A172 (cell line): ENCODE measurements at places on chromosomes 7 and 10. TPM values are rescaled to one million over a fixed set of nuclear protein-coding genes. Genes with fewer than 3 reads are reported as not detected.

DNA sequence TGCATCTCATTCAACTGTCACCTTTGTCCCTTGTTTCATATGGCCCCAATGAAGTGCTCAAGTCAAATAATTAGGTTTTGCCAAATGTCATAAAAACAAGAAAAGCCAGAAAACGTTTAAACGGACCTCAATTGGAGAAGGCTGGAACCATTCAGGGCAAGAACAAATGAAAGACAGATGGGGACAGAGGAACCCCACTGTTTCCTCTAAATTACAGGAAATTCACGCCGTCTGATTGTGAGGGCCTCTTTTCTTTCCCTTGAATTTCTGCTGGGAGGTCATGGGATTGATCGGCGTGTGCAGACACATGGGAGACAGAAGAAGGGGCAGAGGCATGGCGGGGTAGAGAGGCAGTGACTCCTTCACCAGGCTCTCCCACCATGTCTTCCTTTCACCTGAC is 656.4 kb downstream of the KCNMA1 start:
- no peak for DNase-seq

DNA sequence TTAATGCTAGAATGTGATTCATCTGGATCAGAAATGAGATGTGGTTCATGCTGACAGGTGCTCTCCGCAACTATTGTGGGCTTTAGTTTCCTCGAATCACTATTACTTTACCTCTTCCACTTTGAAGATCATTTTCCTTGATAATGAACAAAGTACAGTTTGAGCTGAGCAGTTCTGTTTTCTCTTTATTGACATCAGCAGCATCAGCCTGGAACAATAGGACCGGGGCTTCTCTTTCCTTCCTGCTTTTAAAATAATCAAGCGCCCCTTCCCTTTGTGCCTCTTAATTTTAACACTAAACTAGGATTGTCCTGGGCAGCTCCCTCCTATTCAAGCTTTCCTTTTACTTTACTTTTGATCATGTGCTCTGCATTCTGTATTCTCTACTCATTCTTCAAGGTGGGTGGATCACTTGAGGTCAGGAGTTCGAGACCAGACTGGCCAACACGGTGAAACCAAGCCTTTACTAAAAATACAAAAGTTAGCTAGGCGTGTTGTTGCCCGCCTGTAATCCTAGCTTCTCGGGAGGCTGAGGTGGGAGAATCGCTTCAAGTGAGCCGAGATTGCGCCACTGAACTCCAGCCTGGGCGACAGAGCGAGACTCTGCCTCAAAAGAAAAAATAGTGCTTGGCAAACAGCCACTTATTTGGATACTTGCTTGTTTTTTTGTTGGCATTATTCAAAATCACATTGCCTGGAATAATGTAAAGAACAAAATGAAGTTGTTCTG is 67.0 kb upstream of the RHEB start:
- DNase-seq = no peak

DNA sequence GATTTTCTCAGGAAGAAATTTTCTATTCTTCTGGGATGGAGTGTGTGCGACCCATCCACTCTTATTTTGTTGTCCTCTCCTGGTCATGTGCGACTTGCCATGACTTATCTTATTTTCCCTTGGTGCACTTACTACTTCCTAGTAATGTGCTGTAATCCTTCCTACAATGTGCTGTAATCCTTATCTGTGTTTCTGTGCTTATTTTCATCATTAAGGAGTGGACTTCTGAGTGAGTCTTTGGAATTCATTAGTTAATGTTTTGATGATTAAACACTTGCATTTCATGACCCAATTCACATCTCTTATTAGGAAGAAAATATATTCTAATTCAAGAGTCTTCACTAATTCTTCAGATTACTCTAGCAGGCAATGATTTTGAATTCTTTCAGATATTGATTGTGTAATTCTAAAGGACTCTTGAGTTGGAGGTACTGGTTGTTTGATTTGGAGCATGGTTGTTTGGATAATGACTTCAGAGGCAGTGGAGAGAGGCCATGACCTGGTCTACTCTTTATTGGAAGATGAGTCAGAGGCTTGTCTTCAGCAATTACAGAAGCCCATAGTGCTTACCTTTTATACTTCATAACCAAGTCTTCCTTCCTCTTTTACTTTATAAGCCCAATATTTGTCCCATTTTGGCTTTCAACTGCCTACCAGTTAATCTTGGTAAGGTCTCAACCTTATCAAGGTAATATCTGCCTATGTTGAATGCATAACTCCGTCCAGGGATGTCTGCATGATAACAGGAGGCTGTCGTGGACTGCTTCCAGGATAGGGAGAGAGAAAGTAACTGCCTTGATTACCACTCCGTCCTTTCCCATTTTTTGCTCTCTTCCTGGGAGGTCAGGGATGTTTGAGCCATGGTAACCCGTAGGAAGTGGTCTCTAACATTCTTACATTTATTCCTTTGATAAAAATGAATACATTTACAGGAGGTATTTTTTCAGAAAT is 278.3 kb upstream of the SP8 start:
- DNase-seq = peak; percentile 31

DNA sequence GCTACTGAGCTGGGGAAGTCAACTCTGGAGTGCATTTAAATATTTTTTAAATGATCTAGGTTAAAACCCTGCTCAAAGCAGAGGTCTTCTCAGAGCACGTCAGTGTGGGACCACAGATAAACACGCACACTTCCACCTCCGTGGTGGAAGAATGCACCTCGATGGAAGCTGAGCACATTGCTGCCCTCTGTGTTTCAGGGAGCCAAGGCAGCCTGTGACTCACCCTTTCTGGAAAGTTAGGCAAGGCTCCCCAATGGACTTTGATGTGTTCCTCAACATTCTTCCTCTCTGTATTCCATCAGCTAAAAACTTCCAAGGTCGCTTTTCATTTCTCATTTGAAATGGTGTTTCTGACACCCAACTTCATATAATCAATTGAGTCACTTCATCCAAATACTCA is 170.8 kb upstream of the KMT2E start:
- DNase-seq = no peak

DNA sequence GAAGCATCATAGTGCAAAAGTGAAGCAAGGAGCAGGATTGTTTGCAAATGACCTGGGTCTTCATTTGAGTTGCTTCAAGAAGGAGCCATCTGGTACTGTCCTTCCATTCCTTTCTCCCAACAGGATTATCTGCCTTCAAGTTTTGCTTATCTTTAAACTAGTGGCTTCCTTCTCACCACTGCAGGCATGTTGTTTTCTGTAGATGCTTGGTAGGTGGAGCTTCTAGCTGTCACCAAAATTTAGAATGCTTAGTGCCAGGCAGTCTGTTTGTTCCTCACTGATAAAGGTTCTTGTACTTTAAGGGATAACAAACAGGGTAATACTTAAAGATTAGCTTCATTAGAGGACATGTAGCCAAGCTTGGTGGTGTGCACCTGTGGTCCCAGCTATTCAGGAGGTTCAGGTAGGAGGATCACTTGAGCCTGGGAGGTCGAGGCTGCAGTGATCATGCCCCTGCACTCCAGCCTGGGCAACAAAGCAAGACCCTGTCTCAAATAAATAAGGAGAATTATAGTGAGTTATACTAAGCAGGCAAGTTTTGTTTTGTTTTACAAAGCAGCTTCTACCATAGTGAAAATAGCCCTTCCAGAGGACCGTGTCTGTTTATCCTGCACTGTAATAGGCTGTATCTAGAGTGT is 5.7 kb downstream of the ARL5B start:
- DNase-seq = no peak

DNA sequence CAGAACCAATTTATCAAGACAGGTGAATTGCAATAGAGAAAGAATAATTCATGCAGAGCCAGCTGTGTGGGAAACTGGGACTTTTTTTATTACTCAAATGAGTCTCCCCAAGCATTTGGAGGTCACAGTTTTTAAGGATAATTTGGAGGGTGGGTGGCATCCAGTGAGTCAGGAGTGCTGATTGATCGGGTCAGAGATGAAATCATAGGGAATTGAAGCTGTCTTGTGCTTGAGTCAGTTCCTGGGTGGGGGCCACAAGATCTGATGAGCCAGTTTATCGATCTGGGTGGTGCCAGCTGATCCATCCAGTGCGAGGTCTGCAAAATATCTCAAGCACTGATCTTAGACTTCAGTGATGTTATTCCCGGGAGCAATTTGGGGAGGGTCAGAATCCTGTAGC is 9.9 kb upstream of the MYO1G start:
- DNase-seq = no peak

DNA sequence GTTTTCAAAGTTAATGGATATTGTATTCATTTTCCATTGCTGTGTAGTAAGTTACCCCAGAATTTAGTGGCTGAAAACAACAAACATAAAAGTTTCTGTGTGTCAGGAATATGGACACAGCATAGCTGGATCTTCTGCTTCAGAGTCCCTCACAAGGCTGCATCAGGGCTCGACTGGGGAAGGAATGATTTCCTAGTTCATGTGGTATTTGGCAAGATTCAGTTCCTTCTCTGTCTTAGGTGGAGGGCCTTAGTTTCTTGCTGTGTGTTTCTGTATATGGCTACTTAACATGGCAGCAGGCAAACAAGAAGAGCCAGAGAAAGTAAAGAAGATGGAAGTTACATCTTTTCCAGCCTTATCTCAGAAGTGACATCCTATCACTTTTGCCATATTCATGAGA is 51.1 kb downstream of the TPST1 start:
- DNase-seq = no peak

DNA sequence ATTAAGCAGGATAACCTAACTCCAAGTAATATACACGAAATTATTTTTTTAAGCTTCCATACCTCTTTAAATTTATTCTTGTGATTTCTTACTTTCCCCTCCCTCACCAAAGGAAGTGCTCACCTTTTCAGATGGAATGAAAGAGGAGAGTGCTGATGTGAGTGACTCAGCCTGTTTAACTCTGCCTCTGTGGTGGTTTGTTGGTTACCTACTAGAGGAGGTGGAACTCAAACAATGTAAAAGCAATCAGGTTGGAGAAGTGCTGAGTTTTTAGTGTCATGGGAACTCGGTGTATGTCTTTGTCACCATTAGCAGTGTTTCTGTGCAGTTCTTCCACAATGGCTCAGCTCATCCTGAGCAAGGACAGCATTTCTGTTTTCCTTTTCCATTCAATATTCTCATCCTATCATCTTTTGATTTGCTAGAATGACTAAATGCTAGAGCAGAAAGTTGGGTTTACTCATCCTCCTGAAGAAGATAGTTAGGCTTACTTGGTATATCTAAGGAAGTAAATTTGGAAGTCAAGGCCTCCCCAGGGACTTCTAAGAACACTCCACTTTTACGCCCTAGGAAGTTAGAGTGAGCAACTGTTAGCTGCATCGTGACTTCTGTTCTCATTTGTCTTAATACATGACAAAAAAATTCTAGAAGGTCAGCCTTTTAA is 6.0 kb downstream of the ADD3 start:
- no peak for DNase-seq

- DNase-seq = no peak
Observed at GRCh38 chr10:33422471-33423153, 88.1 kb upstream of the NRP1 start.

- DNase-seq = no peak
Observed at GRCh38 chr7:1942243-1942940, 272.3 kb downstream of the ELFN1 start.

GRCh38 chr10:101214446-101215396 is 14.5 kb downstream of the LBX1 start:
- peak; percentile 60 for DNase-seq

GRCh38 chr10:102120142-102120990 is at the start of gene LDB1:
LDB1 (minus strand) TSS chr10:102120368; CDS start chr10:102120110, 258 bp downstream.
- DNase-seq = peak; percentile 44

DNA sequence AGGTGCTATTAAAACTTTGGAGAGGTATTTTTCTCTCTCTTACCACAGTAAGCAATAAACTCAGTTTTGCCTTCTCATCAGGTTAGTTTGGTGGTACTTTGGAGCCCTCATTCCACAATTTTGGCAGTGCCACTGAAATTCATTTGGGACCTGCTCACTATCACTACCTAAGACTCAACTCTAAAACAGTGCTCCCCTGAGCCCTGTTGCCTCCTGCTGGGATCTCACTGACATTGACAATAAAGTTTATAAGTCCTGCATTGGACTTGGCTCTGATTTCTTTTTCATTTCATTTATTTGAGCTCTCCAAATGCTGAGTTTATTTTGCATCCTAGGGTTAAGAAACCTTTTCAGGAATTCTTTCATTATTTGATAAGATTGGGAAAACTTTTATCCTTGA is 130.8 kb upstream of the HPS1 start:
- DNase-seq = no peak

GRCh38 chr10:130466271-130466997 is 330.2 kb downstream of the GLRX3 start:
- DNase-seq = no peak

HOXA5 gene
- total RNA-seq = 0.98 and 1.9 TPM in 2 replicates

WEE2 gene
- total RNA-seq = 0.05 TPM in 1 of 2 replicates, not detected in the other

CPA4 gene
- 387 and 495 TPM in 2 replicates for total RNA-seq

MORN4 gene
- 6.2 and 10.0 TPM in 2 replicates for total RNA-seq

ITGB8 gene
- 17.8 and 20.8 TPM in 2 replicates for total RNA-seq

CUZD1 gene
- total RNA-seq = not detected in 2 replicates

LEP gene
- total RNA-seq = not detected in 2 replicates
